ENCODE measurements at places on chromosomes 2 and 18.

DNA sequence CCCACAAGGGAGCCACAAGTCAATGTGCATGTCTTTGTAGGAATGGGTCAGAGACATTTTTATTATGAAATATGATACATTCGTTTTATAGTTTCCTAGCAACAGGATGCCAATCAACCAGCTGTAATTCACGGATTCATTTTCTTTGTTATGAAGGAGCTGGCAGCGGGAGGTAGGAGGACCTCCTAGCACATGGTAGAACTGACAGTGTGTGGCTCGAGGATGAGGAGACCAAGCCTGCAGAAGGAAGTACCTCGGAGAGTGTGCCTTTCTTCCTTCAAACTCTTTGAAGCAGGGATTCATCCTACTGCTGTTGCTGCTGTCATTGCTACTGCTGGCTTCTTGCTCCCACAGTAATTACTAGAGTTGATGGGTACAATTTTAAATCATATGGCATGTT lies 504.8 kb upstream of the KLHL29 start:
- no peak for DNase-seq

- no peak for DNase-seq
These were observed 18.4 kb downstream of the KIAA2012 start for GRCh38 chr2:202091476-202091875.

GRCh38 chr2:10324095-10324832 lies 21.6 kb downstream of the HPCAL1 start:
- no peak for DNase-seq

DNA sequence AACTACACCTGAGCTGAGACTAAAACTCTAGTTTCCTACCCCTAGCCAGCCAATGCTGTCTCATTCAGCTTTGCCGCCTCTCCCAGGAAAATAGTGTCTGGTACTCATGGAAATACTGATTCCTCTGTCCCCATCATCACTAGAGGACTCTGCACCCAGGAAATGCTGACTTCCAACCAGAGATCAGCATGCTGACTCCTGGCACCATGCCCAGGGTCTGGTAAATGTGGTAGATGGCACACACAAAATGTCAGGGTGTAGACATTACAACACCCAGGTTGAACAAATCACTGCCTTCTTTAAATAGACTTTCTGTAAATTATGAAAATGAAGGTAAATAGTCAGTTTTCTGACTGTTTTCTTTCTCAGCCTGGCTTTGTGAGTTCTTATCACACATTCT lies 307.3 kb upstream of the CHAC2 start:
- DNase-seq: no peak

- DNase-seq: no peak
These were observed 37.8 kb upstream of the TNP1 start for GRCh38 chr2:216897561-216898203.

DNA sequence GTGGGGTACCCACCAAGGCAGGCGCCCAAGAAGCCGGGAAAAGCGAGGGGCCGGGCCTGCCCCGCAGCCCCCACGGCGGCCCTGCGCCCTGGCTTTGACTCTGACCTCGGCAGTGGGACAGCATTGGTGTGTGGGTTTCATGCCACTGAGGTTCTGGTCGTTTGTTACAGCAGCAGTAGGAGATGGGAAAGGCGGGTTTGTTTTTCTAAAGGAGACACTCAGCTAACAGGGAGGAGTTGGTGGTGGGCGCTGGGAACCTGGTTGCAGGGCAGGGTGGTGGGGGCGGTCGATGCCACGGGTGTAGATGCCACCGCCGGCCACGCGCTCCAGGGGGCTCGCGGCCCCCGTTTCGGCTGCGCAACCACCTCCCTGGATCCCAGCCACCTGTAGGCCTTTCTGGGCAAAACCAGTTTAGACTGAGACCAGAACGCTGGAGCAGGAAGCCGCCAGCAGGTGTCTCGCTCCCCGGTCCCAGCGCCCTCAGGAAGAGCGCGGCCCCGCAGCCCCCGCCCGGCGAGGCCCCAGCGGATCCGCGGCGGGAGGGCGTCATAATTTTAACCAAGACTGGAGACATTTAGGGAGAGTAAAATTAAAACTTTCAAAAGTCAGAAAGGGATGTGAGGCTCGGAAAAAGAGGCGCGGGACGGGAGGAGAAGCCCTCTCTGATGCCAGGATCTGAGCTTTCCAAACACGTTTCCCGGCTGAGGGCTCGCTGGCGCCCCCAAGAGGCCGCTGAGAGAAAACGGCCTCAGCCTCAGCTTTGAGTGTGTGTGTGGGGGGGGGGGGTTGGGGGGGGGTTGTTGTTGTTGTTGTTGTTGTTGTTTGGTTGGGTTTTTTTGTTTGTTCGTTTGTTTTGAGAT lies 17.4 kb downstream of the CIDEA start:
- DNase-seq: peak; percentile 61

DNA sequence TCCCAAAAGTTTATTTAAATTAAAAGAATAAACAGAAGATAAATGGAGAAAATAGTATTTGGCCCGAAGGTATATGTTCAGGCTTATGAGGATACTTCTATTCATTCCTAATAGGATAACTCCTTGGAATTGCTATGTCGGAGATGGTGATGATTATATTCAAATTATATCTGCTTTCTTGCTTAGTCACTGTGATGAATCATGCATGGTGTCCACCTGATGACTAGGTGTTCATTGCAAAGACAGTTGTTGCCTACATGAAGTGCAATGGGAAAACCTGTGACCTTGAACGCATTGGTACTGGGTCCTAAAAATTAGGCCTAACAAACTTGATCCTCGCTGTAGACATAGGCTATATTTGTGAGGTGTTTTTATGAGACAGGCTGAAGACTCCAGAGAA lies 617.3 kb upstream of the ZEB2 start:
- no peak for DNase-seq

DNA sequence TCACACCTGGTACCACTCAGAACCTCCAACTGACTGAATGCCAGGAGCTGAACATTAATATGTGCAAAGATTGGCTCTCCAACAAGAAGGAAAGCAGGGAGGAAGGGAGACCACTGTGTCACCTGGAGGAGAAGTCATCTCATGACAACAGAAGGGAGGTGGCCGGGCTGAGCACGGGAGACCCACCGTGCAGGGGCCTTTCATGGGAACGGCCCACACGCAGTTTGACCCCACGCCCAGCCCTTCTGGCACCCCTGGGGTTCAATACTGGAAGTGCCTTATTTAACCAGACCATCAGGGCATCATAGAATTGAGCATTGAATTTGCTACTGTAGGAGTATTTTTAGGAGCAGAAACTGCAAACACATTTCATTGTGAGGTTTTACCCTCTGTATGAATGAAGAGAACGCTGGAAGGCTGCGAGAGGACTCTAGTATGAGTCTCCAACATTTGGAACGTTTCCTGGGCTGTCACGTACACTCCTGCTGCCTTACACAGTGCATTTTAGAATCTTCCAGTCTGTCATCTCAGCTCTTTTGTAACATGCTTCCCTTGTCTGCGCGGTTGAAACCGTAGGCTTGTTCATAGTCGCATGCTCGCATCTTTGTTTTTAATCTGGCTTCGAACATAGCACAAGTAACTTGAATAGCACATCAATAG lies 132.1 kb downstream of the NFATC1 start:
- DNase-seq: no peak

DNA sequence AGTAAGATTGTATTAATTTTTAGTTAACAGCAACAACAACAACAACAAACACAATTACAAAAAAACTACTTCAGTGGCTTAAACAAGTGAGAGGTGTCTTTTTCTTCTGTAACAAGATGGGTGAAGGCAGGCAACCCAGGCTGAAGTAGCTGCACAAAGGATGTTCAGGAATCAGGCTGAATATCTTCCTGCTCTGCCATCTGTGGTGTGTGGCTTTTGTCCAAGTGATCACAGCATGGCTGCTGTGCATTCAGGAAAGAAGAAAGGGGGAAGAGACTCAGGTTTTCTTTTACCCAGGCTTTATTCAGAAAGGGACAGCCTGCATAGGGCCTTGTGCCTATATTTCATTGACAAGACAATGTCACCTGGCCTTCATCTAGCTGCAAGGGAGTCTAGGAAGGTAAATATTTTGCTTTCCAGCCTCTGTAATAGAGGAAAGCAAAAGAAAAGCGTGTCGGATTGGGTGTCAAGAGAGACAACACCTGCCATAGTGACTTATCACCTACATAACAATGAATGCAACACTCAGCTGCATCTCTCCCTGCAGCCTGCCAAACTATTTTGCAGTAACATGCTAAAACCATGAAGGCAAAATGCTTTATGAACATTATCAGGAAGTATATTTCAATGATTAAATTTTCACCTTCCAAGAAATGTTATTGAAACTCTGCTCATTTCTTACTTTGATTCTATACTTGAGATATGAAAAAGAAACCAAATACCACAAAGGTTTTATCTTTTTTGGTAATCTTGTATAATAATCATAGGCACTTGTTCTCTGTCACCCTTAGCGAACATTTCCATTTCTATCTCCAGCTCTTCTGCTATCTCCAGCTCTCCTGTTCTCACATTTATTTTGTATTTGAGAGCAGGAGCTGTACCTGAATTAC lies 14.6 kb downstream of the G6PC2 start:
- DNase-seq: no peak

DNA sequence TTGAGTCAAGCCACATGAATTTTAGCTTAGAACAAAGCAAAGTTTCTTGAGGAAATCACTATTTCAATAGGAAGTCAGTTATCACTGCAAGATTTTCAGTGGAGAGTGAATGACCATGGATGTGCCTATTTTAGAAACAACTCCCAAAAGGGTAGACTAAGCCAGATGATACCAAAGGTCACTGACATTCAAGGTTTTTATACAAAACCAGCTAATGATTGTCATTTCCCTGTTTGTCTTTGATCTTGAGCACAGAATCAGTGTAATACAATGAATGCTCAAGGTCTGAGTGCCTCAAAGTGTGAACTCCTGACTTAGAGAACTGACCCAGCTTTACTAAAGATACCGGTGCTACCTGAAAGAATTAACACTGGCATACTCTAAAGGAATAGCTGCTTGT lies 60.5 kb downstream of the CDH2 start:
- no peak for DNase-seq

DNA sequence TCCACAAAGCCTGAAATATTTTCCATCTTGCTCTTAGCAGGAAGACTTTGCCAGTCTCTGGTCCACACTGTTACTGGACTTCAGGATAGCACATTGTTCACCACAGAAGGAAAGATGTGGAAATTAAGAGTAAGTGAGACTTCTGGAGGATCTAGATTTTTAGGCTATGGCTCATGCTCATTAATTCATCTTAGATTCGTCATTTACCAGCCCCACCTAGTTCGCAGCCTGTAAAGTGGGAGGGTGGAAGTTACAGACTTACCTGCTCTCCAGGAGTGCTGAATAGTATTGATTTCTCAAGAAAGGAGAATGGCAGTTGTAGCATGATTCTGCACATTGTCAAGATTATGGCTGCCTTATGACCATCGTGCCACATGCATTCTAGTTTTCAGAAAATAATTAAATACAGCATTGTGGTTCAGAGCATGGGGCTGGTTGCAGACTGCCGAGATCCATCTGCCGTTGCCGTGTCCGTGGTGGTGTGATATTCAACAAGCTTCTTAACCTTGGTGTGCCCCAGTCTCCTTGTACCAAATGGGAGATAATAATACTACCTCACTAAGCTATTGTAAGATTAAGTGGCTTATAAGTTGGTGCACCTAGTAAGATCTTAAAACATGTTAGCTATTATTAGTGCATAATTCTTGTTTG lies 56.8 kb downstream of the RNF144A start:
- no peak for DNase-seq

- DNase-seq: no peak
These were observed 256.4 kb downstream of the MEIS1 start for GRCh38 chr2:66691031-66691965.

GRCh38 chr2:150571121-150571520 lies 83.7 kb upstream of the RND3 start:
- no peak for DNase-seq

DNA sequence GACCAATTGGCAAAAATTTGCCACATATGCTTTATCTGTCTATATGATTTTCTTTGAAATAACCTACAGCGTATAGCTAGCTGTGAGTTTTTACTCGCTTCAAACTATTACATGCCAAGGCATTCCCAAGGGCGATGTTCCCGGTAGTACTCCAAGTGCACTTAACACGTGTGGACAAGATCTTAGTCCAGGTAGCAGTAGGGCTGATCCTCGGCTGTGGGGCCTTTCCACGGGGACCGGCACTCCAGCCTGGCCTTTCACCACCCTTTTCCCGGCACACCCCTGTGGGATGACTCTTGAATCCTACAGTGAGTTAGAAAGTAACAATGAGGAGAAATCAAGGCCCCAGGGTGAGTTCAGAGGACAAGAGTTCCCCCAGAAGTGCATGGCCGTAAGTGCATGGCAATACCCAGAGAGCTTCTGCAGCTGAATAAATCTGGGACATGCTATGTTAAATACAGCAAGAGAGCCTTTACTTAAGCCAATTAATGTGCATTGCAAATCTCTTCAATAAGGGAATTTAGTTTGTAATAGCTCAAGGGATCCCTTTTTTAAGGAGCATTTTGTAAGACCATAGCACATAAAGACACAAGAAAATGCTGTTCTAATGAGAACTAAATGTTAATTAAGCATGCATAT lies 26.4 kb downstream of the CHMP1B start:
- DNase-seq: no peak

GRCh38 chr2:92073815-92074548 lies 2797.2 kb upstream of the TEKT4 start:
- DNase-seq: no peak

DNA sequence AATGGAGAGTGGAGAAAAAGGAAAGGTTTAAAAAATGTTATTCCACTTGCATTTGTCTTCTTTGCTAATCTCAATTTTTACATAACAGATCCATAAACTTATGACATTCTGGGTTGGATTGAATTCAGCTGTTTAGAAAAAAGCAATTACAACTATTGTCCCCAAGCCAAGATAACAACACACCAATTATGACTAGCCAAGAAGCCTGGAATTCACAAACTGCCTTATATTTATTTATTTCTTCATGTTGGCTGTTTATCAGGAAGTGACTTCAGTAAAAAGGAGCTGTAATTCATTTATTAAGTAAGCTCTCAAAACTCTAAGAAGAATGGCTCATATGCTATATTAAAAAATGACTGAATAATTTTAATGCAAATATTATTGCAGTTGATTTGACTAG lies 137.4 kb downstream of the CALCRL start:
- DNase-seq: no peak
